ENCODE measurements at places on chromosomes 5 and 9.

DNA sequence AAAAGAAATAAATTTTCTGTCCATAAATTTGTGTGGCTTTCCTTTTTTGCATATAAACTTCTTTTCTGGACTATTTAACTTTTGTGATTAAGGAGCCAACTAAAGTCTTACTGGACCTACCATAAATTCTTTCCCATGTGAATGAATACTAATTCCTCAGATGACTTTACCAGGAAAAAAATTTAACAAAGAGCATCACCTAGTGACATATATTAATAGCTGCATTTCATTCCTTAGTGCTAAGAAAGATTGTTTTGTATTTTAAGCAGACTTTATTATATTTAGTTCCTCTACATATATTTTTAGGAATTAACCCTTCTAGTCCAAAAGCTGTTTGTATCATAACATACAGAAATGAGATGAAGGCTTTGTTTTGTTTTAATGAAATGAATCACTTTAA lies 64.4 kb downstream of the C9orf85 start:
- DNase-seq, result no peak

DNA sequence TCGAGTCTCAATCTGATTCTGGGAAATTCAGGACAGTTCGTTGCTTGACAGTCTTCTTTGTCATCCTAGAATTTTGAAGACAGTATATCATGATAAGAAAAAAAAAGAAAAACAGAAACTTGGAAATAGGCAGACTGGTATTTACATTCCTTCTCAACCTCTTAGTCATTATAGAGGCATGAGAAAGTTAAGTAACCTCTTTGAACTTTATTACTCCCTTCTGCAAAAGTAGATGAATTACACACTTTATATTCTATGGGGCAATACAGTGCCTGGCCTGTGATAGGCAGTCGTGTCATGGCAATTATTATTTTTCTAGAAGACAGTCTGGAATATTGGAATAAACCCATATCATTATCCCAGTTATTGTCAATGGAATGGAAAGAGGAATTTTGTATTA lies 828.9 kb downstream of the TLR4 start:
- DNase-seq, result no peak

- DNase-seq, result no peak
These were observed 3.1 kb upstream of the DOCK8 start for GRCh38 chr9:211557-211956.

- no peak for DNase-seq
These were observed 60.4 kb upstream of the SMIM23 start for GRCh38 chr5:171725205-171725601.

- DNase-seq, result no peak
These were observed 26.7 kb downstream of the LNPEP start for GRCh38 chr5:96962540-96962991.

- DNase-seq, result no peak
These were observed 657.5 kb upstream of the WWC1 start for GRCh38 chr5:167633931-167634341.

DNA sequence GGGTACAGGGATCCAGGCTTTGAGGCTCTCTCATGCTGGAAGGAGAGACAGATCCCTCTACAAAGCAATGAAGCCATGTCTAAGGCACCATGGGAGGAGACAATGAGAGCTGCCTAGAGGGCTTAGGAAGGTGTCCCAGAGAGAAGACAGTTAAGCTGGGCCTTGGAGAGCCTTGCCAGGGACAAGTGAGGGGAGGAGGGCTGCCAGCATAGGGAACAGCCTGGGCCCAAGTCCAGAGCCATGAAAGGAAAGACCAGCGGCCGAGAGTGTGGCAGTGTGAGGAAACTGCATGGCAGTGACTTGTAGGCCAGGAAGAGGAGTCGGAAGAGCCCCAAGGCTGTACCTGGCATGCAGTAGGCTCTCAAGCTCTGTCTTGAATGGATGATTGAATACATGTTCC lies 88.5 kb downstream of the PSD2 start:
- no peak for DNase-seq

GRCh38 chr9:88737876-88738275 lies 202.9 kb downstream of the NXNL2 start:
- no peak for DNase-seq

- no peak for DNase-seq
These were observed 68.8 kb downstream of the ANKRD55 start for GRCh38 chr5:56164376-56164775.

GRCh38 chr5:81209869-81210493 lies 23.1 kb upstream of the CKMT2 start:
- no peak for DNase-seq

DNA sequence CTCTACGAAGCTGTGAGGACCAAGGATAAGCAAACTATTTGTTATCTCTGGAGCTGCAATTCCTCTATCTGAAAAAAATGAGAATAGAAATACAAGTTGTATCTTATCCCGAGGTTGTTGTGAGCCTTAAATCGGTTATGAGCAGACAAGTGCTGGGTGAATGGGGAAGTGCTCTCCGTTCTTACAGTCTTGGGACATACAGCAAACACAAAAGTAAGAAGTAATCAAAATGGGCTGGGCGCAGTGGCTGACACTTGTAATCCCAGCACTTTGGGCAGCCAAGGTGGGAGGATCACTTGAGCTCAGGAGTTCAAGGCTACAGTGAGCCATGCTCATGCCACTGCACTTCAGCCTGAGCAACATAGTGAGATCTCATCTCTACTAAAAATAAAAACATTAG lies 31.7 kb downstream of the ITK start:
- no peak for DNase-seq

DNA sequence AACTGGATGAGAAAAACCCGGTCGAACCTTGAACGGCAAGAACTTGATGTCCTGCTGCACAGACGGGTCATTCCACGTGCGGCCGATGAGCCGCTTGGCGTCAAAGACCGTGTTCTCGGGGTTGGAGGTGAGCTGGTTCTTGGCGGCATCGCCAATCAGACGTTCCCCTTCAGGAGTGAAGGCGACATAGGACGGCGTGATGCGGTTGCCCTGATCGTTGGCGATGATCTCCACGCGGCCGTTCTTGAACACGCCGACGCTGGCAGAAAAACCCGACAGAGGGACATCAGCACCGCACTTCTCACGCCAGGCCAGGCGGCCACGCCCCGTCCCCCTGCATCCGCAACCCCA lies 519 bp downstream of the HSPA5 start:
- DNase-seq, result no peak

GRCh38 chr9:129283705-129284606 lies 105.9 kb upstream of the IER5L start:
- DNase-seq, result no peak

- no peak for DNase-seq
These were observed 41.6 kb downstream of the KIAA1191 start for GRCh38 chr5:176319827-176320554.

DNA sequence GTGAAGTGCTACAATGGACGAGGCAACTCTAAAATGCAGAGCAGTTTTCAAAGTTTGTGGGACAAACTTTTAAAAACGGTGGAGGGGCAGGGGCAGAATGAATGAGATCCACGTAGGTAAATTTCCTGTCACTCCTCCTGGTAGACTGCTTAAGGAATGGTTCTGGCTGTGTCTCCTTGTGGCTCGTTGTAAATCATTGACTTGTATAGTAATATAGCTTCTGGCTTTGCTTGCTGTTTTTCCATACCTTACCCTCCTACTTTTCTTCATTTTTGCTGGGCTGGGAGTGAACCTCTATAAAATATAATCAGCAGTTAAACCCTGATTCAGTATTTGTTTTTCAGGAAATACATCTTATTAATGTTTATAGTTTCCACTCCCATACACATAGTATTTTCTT lies 235.7 kb downstream of the TUSC1 start:
- no peak for DNase-seq

GRCh38 chr9:36551910-36552309 lies 20.8 kb upstream of the MELK start:
- DNase-seq, result no peak

GRCh38 chr9:76785501-76785900 lies 21.3 kb downstream of the PCA3 start:
- no peak for DNase-seq

DNA sequence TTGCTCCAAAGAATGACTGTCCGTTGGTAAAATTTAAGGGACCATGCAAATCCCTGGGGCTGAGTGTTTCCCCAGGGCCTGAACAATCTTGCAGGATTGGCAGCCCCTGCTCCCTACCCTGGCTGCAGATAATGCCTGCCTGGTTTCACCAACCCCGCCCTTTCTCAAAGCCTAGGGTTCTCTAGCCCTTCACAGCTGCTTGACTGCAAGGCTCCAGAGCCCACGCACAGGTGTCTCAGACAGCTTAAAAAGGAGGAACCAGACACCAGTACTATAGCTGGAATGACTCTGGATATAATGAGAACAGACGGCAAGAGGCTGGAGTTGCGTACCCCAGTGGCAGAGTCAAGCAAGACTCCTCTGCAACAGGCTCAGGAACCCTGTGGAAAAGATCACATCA lies 25.2 kb upstream of the TNIP1 start:
- no peak for DNase-seq

GRCh38 chr9:114684036-114684435 lies 2.0 kb upstream of the TEX48 start:
- no peak for DNase-seq

DNA sequence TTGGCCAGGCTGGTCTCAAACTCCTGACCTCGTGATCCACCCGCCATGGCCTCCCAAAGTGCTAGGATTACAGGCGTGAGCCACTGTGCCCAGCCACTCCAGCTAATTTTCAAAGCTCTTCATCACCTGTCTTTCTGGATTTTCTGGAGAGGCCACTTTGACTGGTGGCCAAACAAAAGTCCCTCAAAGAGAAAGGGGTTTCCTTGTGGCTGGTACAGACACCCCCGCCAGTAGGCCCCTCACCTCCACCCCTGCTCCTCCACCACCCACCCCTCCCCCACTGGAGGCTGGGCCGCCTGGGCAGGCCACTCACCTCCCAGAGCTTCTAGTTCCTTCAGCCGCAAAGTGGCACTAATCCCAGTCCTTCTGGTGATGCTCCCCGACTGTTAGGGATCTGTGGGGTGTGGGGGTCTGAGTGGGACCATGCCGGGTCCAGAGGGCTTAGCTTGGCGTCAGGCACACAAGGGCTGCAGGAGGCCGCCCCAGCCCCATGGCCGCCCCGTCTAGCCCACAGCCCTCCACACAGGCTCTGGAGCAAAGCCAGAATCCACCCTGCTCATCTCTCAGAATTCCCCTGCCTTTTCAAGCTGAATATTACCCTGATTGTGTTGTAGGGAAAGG lies 182.0 kb upstream of the IER5L start:
- no peak for DNase-seq

DNA sequence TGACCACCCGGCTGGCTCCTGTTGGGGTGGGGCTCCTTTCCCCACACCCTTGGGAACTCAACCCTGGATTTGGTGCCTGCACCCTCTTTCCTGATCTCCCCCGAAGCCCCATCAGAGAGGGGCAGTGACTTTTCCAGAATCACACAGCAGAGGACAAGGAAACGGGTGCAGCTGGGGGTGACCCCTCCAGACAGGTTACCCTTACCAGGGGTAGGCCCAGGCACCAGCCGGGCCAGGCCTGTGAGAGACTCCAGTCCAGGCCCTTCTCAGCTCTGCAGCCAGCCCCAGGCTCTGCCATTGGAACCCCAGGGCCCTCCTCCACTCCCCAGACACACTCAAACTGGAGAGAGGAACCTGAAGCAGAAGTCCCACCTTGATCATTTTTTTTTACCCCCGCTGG lies 19.0 kb upstream of the PHYHD1 start:
- no peak for DNase-seq

DNA sequence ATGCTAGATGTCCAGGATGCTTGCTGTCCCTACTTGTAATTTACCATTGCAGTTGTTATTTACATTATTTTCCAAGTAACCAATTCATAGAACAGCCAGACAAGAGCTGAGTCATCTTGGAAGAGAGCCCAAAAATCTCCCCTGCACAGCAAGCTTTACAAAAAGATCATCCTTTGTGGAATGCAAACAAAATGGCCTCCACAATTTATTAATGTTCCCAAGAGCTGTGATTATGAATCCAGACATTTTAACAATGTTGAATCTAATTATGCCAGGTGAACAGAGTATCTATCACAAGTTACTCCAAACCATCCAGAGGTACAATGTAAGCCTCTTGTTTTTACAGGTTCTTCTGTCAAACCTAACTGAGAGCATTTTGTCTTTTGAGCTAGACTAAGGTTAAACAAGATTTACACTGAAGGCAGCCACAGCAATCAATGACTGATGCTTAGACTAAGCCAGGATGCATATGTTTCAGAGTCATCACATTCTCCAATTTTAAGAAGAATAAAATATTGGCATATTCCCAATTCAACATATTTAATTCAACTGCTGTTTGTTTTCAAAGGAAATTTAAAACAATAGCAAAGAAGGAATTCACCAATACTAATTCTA lies 95.3 kb upstream of the SLC12A2 start:
- DNase-seq, result no peak

DNA sequence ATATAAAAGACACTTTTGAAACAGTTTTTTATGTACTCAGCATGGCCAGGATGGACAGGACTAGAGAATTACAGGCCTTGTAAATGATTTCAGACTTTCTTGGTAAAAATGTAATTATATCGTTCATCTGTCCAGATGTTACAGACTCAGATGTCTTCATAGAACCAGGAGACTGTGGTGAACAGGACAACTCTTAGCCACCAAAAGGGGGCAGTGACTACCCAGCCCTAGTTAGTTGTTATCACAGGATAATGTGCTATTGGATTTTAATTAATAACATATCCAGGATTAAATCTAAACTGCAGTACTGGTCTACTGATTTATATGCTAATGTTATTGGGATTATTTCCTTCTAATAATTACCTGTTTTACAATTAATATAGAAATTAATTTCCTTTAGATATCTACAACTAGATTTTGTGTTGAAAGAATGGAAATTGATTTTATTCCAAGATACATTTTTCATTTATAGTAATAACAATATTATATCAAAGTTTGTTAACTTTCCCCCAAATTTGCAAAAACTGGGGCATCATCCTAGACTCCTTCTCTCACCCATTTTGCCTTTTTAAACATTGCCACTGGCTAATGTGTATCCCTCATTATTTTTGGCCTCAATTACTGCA lies 99.4 kb downstream of the MTREX start:
- DNase-seq, result peak; percentile 3

- DNase-seq, result no peak
These were observed 647.7 kb upstream of the WWC1 start for GRCh38 chr5:167643631-167644280.

- DNase-seq, result peak; percentile 77
These were observed 97.7 kb upstream of the KIF2A start for GRCh38 chr5:62208218-62208852.

GRCh38 chr9:137809040-137809576 lies 68.5 kb upstream of the CACNA1B start:
- DNase-seq, result no peak

DNA sequence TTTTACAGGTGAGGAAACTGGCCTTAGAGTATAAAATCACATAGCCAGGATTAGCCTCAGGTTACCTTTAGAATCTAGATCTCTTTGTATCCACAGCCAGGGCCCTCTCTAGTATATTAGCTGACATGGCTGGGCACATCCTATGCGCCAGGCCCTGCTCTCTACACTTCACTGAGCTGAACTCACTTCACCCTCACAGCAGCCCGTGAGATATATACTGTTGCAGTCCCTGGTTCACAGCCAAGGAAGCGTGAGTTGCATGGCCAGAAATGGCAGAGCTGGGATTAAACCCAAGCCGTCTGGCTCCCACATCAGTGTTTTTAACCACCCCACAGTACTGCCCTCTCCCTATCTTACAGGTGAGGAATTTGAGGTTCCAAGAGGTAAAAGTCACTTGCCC lies 58.4 kb downstream of the DAB2IP start:
- DNase-seq, result no peak
